ENCODE measurements at places on chromosomes 6 and 20.

DNA sequence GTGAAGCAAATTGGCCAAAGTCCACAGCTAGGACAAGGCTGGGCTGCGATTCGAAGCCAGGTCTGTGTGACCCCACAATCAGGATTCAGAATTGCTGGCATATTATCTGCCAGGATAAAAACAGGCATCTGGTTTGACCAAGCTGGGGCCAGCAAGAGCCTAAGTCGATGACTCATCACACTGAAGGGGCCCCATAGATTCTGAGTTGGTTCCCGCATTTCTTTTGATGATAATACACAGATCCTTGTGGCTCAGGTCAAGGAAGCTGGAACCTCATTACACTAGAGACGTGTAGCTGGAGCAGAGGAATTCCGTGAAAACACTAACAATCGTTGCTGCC is 6.5 kb downstream of the KCNB1 start:
- no peak for DNase-seq

GRCh38 chr6:139112146-139112545 is 22.7 kb upstream of the HECA start:
- no peak for DNase-seq

DNA sequence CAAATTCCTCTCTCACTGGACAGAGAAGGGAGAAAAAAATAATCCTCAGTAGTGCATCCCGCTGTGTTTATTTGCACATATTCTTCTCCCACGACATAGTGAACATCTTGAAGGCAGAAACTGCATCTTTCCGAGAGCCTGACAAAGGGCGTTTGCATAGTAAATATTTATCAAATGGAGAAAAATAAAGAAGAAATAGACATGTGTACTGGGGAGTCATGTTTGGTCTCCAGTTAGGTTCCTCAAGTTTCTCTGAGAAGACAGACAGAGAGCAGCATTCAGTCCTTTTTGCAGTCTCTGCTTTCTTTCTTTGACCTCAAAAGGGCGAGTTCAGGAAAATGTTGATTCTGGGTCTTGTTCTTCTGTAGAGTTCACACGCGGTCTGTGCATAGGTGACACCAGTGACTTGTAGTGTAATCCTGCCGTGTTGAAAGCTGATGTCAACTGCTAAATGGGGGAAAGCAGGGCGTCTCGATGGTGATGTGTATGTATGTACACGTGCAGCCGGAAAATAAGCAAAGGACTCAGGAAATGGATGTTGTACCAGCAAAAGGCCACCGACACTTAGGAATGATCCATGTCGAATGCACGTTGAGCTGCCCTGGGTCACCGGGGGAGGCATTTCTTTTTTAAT is 285.6 kb downstream of the ZNF217 start:
- DNase-seq, result no peak

DNA sequence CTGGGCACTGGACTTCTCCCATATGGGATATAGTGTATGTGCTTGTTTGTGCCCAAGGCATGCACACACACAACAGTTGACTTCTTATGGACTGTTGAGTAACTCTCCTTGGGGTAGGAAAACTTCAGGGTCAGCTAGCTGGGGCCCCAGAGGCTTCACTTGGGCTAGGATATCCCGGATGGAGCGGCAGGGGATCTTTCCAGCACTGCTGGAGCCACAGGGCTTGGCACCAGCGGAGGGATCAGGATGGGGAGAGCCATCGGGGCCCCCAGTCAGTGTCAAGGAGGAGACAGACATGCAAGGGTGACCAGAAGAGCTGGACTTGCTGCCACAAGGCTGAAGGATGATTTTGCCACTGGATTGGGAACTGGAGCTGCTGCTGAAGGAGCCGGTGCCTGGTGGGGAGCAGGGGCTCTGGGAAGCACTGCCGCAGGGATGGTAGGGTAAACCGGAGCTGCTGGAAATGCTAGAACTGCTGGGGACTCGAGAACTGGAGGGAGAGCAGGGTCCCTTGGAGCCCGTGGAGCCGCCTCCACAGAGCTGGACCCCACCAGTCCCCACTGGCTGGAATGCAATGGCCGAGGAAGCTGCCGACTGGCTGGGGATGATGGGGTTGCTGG is 1.5 kb downstream of the PSORS1C1 start:
- no peak for DNase-seq

- no peak for DNase-seq
These were observed 24.3 kb upstream of the MCUR1 start for GRCh38 chr6:13838616-13839015.

DNA sequence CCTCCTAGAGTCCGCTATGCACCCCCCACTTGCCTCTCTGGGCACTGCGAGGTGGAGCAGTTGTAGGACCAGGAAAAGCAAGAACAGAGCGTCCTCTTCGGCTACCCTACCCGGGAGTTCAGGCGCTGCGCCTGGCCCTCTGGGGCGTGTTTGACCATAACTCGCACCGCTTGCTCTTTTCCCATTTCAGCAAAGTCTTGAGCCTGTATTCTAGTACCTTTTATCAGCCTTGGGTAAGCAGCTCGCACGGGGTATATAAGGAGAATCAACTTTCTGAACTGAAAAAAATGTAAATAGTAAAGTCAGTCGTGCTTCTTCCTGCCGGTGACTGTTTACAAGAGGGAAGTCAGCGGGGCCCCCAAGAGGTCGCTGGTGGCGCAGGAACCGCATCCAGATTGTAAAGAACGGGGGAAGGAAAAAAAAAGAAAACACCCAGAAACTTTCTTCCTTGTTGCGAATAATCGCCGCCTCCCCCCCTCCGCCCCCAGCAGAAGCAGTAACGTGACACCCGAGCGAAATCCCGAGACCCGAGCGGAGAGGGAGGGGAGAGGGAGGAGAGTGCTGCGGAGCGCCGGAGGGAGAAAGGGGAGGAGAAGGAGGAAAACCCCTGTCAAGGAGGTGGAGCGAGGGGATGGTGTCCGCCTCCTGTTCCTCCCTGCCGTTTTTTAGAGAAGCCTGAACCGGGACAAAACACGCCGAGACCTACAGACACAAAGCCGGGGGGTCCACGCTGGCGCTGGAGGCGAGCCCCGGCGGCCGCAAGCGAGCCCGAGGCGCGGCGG is at the start of gene UST:
TSS of gene UST (plus strand) at position 668 of the 782 bp plus-strand sequence. CDS start 401 bp downstream, outside the sequence.
- peak; percentile 43 for DNase-seq
